ENCODE measurements at places on chromosomes 3 and 15. TPM values are rescaled to one million over a fixed set of nuclear protein-coding genes. Genes with fewer than 3 reads are reported as not detected.

DNA sequence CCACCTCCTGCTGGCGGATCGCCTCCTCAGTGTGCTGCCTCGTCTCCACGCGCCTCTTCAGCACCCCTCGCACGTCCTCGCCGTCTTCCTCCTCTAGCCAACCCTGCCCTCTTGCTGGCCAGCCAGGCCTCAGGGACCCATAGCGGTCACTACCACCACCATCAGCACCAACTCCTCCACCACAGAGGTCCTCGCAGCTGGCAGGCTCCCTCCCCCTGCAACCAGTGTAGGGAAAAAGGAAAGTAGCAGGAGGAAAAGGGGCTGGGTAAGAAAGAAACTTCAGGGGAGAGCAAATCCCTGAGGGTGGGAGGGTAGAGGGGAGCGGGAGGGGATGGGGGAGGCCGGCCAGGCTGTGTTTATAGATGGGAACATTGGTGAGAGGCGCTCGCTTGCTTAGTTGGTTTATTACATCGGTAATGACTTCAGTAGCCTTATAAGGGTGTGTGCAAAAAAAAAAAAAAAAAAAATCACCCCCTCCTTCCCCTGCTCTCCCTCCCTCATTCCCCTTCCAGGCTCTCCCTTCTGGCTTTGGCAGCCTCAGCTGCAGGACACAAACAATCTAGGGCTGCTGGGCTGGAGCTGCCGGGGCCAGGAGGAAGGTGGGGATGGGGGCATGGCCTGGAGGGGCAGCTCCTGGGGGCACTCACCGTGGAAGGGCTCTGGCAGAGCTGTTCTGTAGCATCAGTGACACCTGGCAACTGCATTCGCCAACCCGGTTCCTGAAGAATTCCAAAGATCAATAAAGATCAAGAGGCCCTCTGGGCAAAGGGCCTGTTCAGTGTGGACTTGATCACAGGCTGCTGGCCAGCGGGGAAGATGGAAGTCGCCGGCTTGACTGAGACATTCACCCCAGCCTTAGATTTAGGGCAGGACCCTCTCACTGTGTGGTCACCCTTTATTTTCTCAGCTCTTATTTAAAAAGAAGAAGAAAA is 116.2 kb upstream of the HACD2 start:
- H3K27ac ChIP-seq = no peak overlapping the region
- no peak for DNase-seq
- no peak overlapping the region for H3K4me3 ChIP-seq
- H3K36me3 ChIP-seq = no peaks in the 10 kb centered on the region

GRCh38 chr15:25939122-25939521 is 76.0 kb upstream of the ATP10A start:
- H3K4me1 ChIP-seq = no peaks in the 10 kb centered on the region
- H3K4me3 ChIP-seq = no peak overlapping the region

- no peaks in the 10 kb centered on the region for H3K36me3 ChIP-seq
- H3K4me1 ChIP-seq = no peaks in the 10 kb centered on the region
- DNase-seq = no peak
- H3K4me3 ChIP-seq = no peak overlapping the region
Measured at GRCh38 chr3:138043266-138044029, 33.5 kb downstream of the CLDN18 start.

The KLHDC8B gene
- 1.5 TPM for total RNA-seq
